ENCODE measurements at places on chromosomes 3 and 15.

- no peak for DNase-seq
These were observed 424.7 kb upstream of the THBS1 start for GRCh38 chr15:39156166-39156565.

DNA sequence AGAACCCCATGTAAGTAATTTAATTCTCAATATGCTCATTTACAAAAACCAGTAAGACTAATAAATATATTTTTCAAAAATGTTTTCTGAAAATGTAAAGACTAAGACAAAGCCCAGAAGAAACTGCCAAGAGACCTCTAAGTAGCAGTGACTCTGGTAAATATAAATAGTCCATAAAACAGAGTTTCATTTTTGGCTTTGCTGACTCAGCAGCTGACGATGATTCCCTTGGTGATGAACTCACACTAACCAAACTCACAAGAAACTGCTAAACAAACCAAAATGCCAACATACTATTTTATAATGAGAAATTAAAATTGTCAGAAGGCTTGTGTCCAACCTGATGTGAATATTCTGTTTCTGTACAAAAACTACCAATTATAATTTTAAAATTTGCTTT lies 31.5 kb upstream of the IMPG2 start:
- DNase-seq, result no peak

DNA sequence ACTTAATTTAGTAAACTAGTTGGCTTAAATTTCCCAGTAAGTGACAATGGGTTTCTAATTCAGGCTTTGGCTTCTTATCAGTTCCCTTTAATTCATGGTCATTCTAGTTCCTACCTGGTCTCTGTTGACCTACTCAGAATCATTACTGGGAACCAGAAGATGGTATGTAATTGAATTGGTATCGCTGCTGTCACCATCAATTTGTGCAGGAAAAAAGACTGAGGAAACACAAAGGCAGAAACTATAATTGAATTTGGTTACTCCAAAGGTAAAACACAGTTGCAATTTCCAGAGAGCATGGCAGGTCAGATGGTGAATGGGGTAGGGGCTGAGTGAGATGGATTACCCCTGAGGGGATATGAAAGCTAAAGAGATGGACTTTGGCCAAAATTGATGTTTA lies 226.5 kb upstream of the GAP43 start:
- DNase-seq, result no peak

DNA sequence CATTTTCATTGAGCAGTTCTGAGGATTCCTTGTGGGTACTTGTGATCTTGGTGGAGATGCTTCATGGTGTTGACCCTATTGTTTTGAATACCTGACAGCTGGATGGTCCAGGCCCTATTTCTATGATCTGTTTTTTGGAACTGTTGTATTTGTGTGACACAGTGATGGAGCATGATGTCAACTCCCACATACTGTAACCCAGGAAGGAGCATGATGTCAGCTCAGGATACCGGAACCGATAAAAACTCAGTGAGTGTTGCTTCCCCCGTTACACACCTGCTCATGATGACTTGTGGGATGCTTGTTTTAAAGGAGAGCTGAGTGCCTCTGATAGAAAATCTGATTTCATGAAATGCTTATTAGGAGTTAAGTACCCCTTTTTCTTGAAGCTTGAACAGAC lies 45.1 kb downstream of the ZBTB38 start:
- no peak for DNase-seq

GRCh38 chr3:142664819-142665218 lies 59.0 kb upstream of the TRPC1 start:
- DNase-seq, result no peak

DNA sequence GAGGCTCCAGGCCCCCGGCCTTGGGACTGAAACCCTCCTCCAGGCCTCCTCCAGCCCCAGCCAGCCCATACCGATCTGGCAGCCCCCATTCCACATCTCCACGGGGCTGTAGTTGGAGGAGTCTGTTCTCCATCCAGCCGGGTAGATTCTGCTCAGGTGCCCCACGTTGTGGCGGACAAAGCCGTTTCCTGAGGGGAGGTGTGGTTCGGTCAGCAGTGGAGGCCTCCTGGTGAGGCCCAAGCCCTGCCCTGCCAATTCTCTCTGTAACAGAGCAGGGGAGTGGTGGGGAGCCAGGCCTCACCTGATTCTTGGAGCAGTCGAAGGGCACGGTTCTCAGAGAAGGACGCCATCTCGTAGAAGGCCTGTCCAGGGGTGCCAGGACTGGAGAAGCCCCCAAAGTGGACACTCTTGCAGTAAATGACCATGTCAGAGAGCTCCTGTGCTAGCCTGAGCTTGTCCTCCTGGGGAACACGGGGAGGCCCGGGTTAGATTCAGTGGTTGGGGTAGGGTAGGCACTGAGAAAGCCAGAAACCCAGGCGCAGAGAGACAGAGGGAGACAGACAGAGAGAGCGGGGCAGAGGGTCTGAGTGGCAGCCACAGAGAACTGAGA lies 18.5 kb downstream of the VILL start:
- no peak for DNase-seq

DNA sequence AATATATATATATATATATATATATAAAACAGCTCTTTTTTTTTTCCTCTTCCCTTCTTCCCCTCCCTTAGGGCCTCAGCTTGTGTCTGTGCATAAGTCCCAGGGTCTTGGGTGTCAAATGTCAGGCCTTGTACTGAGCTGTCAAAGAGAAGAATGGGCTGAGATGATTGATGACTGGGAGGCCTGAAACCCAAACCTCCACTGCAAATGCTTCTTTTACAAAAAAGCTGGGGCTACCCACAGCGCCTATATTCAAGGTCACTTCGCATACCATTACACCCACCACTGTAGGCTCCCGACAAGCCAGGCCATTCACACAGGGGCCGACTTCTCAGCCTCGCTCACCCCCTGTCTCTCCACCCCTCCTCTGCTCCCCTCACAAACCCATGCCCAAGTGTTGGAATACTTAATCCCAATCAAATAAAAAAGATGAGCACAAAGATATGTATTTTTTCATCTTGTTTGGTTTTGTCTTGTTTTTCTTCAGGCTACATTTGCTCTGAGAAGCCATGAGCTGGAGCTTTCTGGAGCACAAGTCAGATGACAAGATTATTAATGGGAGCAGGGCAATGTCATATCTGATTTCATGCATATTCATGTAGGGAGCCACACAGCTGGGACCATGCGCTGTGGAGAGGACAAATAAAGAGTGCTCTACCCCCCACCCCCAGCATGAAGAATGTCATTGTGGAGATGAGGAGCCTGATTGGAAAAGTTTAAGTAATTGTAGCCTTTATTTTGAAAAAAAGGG lies 614.4 kb upstream of the NR2F2 start:
- DNase-seq, result no peak

DNA sequence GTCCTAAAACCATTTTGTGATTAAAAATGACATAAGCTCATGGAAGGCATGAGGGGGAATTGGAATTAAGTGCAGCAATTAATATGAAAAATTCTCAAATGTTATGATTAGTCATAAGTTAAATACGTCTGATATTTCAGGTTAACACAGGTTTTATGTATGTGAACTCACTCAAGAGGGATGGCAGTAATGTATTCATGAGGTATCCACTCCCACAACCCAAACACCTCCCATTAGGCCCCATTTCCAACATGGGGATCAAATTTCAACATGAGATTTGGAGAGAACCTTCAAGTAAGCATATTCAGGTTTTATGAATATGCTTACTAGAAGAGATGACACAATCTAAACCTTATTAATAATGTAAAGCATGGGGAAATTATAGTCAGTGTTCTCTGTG lies 41.6 kb upstream of the IL20RB start:
- DNase-seq, result peak; percentile 83

- DNase-seq, result no peak
These were observed 5.0 kb downstream of the NEK11 start for GRCh38 chr3:131031660-131032059.

- peak; percentile 34 for DNase-seq
These were observed 5.0 kb downstream of the ITGB5 start for GRCh38 chr3:124881976-124882697.

- no peak for DNase-seq
These were observed 145.6 kb upstream of the SLC2A2 start for GRCh38 chr3:171172070-171172469.

- no peak for DNase-seq
These were observed 2.4 kb upstream of the CORO2B start for GRCh38 chr15:68576235-68576892.

- peak; percentile 96 for DNase-seq
These were observed 30.6 kb downstream of the CMTM7 start for GRCh38 chr3:32421991-32422859.

Data from foreskin keratinocyte (primary cell).